ENCODE measurements at places on chromosomes 6 and 20. TPM values are rescaled to one million over a fixed set of nuclear protein-coding genes. Genes with fewer than 3 reads are reported as not detected.

DNA sequence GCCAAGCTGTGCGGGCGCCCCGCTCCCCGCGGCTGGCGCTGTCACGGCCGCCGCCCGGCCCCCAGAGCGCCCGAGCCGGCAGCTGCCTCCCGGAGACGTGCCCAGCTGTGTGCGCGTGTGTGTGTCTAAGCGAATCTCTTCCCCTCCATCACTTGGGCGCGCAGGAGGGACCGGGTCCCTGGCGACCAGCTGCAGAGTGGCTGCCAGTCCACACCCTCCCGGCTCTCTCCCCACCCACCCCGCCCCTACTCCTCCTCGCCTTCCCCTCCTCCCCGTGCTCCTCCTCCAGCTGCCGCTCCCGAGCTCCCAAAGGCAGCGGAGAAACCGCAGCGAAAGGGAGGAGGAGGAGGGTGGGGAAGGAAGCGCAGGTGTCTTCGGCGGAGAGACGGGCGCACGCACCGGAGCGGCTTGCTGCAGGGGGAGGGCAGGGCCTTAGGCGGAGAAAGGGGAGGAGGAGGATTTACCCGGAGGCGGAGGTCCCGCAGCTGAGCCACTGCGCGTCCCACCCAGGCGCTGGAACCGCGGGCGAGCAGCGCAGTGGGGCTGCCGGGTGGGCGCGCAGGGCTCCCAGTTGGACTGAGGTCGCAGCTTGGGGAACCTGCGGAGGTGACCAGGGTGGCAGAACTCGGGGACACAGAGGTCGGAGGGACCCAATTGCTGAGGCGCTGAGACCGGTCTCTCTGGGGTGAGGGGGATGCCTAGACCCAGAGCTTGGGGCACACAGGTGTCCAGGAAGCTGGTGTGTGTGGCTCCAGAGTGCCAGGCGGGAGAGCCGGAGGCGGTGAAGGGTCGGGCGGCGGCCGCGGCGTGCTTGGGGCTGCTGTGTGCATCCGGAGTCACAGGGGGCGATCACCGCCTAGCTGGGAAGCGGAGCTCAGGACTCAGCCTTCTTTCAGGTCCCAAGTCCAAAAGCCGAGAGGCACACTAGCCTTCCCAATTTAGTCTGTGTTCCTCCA, at the start of gene HS3ST5:
HS3ST5 (minus strand) TSS at position 198 of the 956 bp plus-strand sequence. CDS start 280,178 bp downstream, outside the sequence.
- peak; percentile 25 for DNase-seq

EPPIN gene
- total RNA-seq = not detected

- DNase-seq = no peak
These were observed 62.4 kb upstream of the GMDS start for GRCh38 chr6:2307799-2308198.

DNA sequence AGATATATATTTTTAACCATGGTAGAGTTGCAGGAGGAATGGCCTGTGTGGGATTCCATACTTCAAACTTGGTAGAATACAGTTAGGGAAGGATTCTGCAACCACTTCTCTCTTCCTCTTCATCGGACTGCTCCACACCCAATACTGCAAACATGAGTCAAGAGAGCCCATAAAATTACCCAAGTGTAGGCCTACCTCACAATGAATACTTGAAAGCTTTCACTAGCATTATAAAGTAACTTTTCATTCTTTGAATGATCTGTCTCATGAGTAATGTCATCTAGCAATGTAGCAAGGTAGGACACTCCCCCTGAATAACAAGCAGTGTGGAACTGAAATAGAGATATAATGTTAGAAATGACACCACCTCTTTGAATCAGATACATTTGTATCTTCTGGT, 79.4 kb downstream of the FOXC1 start:
- DNase-seq = no peak

GRCh38 chr6:144155529-144155928, 5.2 kb downstream of the STX11 start:
- no peak for DNase-seq

GRCh38 chr6:42281570-42281969, 63.9 kb upstream of the MRPS10 start:
- DNase-seq = no peak

- DNase-seq = peak; percentile 47
These were observed 23.0 kb upstream of the IL17A start for GRCh38 chr6:52162940-52163908.

GRCh38 chr6:4848382-4849068, 72.3 kb downstream of the CDYL start:
- no peak for DNase-seq

- DNase-seq = no peak
These were observed 158.8 kb downstream of the JARID2 start for GRCh38 chr6:15404685-15404980.

GRCh38 chr6:64113704-64114103, 478.1 kb downstream of the PHF3 start:
- no peak for DNase-seq

GRCh38 chr20:37468886-37469285, 52.2 kb upstream of the NNAT start:
- no peak for DNase-seq

DNA sequence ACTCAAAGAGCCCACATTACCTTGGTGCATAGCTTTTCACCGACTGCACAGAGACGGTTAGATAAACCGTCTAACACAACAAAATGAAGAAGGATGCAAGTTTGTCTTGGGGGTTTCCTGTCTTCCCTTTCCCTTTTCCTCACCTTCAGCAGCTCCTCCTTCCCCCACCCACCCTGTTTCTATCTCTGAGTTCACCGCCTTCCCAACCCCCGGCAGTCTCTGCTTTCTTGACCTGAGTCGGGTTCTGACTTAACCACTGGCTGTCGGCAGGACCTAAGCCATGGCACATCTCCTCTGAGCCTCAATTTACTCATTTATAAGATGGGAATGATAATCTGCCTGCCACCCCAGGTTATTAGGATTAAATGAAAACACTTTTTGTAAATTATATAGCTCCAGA, 25.8 kb upstream of the CNKSR3 start:
- no peak for DNase-seq
